Liver (tissue), 10 donors: ENCODE measurements at places on chromosomes 5 and 9. TPM values are rescaled to one million over a fixed set of nuclear protein-coding genes. Genes with fewer than 3 reads are reported as not detected.

The FOXD4L6 gene
- not detected for polyA plus RNA-seq

- peak; percentile 51 for DNase-seq
Observed at GRCh38 chr9:97980918-97981845, 2.0 kb upstream of the ANP32B start.

GRCh38 chr9:121331992-121332685, 37.9 kb downstream of the STOM start:
- no peak for DNase-seq

The PCAT7 gene
- polyA plus RNA-seq, result 0.95 TPM

GRCh38 chr5:160347448-160347847, 23.0 kb downstream of the C1QTNF2 start:
- DNase-seq, result no peak

The FBXO4 gene
- polyA plus RNA-seq, result 5.6 TPM

GRCh38 chr9:75930730-75931321, 40.4 kb downstream of the PCSK5 start:
- no peak for DNase-seq

The SHISAL2B gene
- not detected for polyA plus RNA-seq

GRCh38 chr5:62328772-62329491, 22.9 kb downstream of the KIF2A start:
- DNase-seq, result no peak

DNA sequence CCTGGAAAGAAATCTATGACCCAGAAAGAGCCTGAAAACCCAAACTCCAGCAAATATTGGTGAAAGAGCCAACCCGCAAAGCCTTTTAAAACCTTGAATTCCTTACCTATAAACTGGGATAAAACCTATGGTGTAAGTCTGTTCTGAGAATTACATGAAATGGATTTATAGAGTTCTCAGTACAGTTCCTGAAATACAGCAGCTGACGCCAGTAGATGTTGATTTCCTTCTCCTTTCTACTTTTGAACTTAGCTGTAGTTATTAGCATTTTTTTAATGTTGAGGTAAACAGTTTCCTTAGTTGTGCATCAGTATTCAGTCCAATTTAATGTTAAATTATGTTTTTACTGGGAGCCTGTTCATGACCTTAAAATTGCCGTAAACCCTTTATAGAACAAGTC, 3.7 kb downstream of the SPIN1 start:
- DNase-seq, result no peak

The SPATA6L gene
- 2.7 TPM for polyA plus RNA-seq

DNA sequence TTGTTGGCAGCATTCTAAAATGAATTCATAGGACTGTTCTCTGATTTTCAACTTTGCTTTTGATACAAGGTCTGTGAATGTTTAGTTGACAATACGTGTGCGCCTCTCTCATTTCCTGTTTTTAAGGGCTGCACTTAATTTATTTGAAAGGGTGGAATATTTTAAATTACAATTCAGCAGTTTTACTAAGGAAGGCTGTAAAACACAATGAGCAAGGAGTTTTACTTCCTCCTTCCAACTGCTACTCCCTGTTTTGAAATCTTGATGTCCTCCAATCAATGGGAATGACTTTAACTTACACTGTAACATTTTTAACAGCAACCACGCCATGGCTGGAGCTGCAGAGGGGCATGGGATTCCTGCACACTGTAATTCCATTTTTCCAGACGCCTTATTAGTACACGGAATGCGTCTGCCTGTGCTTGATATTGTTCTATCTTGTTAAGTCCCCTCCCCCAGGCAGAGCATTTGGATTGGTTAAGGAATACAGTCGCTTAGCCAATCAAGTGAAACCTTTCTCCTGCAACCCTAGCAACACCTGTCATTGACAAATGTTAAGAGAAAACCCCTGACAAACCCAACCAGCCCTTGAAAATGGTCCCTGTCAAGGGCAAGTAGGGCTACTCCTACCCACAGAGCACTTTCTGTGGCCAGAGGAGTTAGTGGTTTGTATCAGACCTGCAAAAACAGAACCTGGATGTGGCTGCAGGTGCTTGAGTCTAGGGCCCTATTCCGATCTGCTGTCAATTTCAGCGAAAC, 12.5 kb upstream of the ZSWIM6 start:
- DNase-seq, result no peak

The IFNE gene
- polyA plus RNA-seq, result not detected

DNA sequence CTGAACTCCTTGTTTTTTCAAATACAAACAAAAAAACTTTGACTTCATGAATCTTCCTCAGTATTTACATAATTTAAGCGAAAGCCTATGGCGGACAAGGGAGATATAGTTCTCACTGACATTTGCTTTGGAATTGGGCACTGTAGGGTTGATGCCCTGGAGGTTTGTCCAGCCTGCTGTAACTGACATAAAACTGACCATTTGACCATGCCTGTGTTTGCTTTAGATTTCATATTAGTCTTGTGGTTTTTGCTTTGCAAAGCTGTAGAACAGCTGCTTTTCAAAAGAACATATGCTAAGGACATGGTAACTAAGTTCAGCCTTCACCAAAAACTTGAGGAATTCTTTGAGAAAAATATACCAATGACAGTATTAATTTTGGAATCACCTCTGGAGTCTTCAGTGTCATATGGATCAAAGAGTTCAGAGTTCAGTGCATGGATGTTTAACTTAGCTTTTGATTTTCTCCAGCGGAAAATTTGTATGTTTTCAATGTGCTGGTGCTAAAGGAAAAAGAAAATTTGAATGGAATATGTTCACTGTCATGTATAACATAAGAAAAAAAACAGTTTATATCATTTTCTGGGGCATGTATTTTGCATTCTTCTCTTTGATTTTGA, 1013.1 kb downstream of the NR2F1-AS1 start:
- no peak for DNase-seq

The PLEKHG4B gene
- polyA plus RNA-seq, result under 0.01 TPM

GRCh38 chr5:157050050-157050449, 8.9 kb downstream of the HAVCR1 start:
- DNase-seq, result no peak

- no peak for DNase-seq
Observed at GRCh38 chr5:75510836-75511434, 494 bp downstream of the CERT1 start.

The NEK6 gene
- polyA plus RNA-seq, result 32.5 TPM

The CAVIN4 gene
- polyA plus RNA-seq, result 0.05 TPM

The CCDC192 gene
- polyA plus RNA-seq, result not detected
